ENCODE measurements at places on chromosomes 13 and 19.
A peak's percentile ranks its signal among the peaks of the same experiment; 100 is the strongest.

GRCh38 chr19:50275577-50276368, 53.4 kb downstream of the KCNC3 start:
- DNase-seq: no peak

GRCh38 chr13:75222031-75222430, 259.9 kb downstream of the TBC1D4 start:
- DNase-seq: no peak

- DNase-seq: no peak
Observed at GRCh38 chr13:60583911-60584753, 187.1 kb downstream of the TDRD3 start.

DNA sequence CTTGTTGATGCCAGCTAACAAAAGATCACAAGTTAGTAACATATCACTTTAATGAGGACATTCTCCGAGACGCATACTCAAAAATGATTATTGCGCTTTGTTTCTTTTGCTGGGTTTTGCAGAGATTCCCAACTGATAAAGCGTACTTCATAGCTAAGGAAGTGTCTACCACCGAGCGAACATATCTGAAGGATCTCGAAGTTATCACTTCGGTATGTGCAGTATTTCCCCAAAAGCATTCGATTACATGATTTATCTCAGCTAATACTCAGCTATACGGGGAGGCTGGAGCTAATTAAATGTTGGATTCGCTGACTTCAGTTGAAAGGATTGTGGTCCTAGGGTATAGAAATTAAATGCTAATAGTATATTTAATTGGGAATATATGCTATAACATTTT, 166.3 kb downstream of the STK24 start:
- no peak for DNase-seq

GRCh38 chr19:16335226-16335625, 10.6 kb downstream of the KLF2 start:
- no peak for DNase-seq

DNA sequence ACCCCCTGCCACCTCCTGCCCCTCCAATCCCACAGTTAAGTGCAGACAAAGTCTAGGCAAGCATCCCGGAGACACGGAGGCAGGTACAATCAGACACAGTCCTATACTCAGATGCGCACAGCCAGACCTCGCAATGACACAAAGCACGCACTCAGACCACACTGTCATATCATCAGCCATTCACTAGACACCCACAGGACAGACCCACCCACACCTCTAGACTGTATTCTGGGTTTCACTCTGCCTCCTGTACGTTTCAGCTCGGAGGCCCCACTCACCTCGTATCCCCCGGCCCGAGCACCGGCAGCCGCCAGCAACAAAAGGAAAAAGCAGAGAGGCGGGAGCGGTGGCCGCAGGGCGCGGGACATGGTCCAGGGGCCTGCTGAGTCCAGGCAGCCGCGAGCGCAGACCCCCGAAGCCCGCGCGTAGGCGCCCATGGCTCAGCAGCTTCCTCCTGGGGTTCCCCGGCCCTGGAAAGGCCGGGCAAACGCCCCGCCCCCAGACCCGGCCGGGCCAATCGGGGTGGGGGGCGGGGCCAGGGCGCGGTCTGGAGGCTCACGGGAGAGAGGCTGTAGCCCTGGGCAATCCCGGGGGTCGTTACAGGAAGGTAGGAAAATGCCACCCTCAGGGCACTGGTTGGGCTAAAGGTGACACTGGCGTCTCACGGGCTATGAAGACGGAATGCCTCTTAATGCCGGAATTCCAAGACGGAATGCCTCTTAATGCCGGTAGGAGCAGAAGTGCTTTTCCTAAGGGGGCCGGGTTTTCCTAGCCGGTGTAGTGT, at the start of the genes MAN2B1 and WDR83:
Gene MAN2B1 (minus strand): TSS at position 478 of the 784 bp plus-strand sequence. CDS start 41 bp downstream, at position 437.
Gene WDR83 (plus strand): TSS at position 543 of the 784 bp plus-strand sequence. CDS start 2,984 bp downstream, outside the sequence.
- DNase-seq: peak; percentile 45

GRCh38 chr19:53780506-53780905, 43.6 kb downstream of the NLRP12 start:
- DNase-seq: no peak

- no peak for DNase-seq
Observed at GRCh38 chr19:52691215-52691610, 43.6 kb downstream of the ZNF611 start.

DNA sequence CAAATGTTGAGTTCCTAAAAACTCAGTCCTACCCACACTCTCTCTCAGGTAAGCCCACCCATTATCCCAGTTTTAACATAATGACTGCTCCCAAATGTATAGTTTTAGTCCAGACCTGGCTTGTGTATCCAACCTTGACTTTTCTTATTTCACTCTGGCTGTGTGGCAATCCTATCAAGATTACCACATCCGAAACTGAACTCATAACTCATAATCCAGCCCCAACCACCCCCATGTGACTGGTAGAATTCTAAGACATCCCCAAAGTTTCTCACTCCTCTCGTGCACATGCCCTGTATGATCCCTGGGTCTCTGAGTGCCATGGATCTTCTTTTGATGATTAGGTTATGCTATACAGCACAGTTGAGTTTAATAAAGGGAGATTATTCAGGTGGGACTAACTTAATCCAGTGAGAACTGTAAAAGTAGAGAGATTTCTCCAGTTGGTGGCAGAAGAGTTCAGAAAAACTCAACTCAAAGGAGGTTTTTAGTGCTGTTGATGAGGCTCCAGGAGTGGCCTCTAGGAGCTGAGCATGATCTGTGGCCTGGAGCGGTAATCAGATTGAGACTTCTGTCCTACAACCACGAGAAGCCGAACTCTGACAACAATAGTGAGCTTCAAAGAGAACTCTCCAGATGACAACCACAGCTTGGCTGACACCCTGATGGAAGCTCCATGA, 413.4 kb downstream of the ZNF536 start:
- DNase-seq: no peak

GRCh38 chr19:6677495-6677882, 7.5 kb upstream of the TNFSF14 start:
- no peak for DNase-seq

GRCh38 chr19:46426035-46426505, 2.7 kb downstream of the PNMA8C start:
- no peak for DNase-seq
